Fibroblast of lung (primary cell): ENCODE measurements at places on chromosomes 11 and 22. TPM values are rescaled to one million over a fixed set of nuclear protein-coding genes. Genes with fewer than 3 reads are reported as not detected.

GRCh38 chr11:102144357-102145355 lies 34.4 kb downstream of the YAP1 start:
- DNase-seq: peak; percentile 46

- DNase-seq: no peak
Measured at GRCh38 chr22:20315337-20316216, 4.3 kb downstream of the DGCR6L start.

- DNase-seq: no peak
Measured at GRCh38 chr11:76523786-76524436, 79.1 kb downstream of the EMSY start.

DNA sequence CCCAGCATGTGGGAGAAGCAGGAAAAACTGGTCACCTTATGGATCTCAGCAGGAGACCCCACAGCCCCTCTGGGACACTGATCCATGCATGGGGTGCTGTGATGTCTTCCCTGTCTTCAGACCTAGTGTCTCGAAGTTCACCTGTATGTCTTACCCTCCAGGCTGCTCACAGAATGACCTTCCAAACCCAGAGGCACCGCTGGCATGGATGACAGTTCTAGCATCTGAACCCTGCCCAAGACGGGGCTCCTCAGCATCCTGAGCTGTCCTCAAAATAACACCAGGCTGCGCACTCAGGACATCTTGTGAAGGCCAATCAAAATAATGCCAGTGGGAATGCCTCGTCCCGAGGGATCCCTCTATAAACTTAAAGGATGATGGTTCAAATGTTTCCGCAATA lies 824.9 kb downstream of the TBC1D22A start:
- DNase-seq: no peak

DNA sequence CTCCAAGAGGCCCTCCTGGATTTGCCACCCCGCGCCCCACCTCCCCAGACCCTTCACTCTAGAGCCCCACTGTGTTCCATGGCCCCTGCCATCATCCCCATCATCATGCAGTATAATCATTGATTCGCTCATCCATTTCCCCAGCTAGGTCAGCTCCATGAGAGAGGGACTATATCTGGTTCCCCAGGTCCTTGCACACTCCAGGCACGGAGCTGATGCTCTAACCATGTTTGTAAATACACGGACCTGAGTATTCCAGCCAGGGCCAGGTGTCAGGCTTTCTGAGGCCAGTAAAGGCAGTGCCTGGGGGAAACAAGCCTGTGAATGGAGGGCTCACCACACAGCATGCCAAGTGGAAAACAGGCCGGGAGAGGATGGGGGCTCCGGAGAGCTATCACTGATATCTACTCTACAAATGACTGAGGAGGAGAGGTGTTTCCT lies 27.1 kb upstream of the OAF start:
- DNase-seq: no peak

DNA sequence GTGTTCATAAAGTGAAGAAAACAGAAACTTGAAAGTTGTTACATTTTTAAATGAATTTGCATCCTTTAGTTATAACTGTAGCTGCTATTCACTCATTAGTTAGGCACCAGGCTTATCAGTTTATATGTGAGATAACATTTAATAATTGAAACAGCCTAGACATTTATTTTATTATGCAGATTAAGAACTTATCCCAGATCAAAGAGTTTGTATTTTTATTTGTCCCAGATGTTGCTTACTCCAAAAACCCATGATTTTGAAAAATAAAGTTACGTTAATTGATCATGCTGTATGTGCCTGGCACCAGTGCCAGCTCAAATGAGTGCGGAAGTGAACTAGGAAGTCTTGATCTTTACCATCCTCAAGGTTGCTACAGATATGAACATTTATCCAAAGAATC lies 172.7 kb upstream of the CARD18 start:
- DNase-seq: no peak

DNA sequence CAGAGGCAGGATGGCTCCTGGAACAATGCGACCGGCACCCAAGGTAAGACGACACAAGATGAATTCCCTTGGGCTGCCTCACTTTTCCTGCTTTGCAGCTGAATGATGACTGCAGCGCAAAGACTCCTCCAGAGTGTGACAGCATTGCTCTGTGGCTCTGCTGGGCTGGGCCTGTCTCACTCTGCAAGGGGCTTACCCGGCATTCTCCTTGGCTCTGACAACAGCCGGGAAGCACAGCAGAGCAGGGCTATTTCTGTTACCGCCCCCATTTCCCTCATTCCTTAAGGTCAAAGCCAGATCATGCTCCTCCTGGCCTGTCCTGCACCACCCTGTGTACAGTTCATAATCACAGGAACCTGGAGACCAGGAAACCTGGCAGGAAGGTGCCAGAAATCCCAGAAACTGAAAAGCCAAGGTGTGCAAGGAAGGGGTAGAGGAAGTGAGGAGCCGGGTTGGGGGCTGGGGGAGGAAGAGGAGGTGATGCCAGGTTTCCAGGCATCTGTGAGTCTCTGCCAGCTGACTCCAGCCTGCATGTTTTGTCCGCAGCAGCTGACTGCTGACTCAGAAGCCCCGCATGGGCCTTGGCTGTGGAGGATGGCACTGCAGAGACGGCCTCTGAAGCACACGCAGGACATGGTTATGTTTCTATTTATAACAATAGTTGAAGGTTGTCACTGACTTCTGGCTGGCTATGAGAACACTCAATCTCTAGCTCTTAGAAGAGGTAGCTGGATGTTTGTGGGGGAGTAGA lies 113.6 kb downstream of the MICAL3 start:
- DNase-seq: peak; percentile 90

DNA sequence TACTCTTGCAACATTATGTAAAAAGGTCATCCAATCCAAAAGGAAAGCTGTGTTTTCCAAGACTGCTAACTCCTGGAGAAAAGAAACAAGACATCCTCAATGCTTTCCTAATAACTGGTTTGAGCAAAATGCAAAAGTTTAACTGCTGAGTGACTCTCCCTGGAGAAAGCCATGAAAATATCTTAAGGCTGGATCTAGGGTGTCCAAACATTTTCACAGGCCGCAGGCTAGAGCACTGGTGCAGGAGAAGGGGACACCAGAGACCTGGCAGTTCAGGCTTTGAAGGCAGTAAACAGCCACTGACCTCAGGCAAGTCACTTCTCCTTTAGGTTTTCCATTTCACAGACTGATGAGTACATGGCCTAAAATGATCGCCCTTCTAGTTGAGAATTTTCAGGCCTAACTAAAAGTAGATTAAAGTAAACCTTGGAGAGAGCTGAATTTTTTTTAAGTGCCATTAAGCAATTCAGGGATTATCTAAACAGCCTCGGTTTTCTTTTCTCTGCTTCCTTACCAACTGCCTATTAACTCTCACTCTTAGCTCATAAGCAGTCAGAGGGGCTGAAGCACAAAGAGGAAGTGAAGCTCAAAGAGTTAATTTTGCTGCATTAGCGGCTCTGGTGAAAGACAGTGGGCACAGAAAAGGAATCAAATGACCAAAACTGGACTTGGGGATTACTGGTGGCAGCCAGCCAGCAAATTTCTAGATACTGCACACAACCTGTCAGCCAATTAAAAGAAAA lies 2.3 kb downstream of the CHKA start:
- DNase-seq: no peak

The ANGPTL5 gene
- 0.17 and 0.77 TPM in 2 replicates for total RNA-seq

The TRIM3 gene
- total RNA-seq: 24.1 and 29.7 TPM in 2 replicates

The RASD2 gene
- total RNA-seq: under 0.01 TPM in 2 replicates

The POU2AF1 gene
- 0.17 TPM in 1 of 2 replicates, not detected in the other for total RNA-seq
